Stimulated activated naive CD4-positive, alpha-beta T cell treated with Interleukin-2 at 50 U/mL for 16 hours (primary cell): ENCODE measurements at places on chromosomes 7 and 10.

- DNase-seq: no peak
These were observed 258.4 kb upstream of the SP8 start for GRCh38 chr7:21044913-21045568.

GRCh38 chr7:75640201-75640600 lies 98.5 kb downstream of the HIP1 start:
- no peak for DNase-seq

DNA sequence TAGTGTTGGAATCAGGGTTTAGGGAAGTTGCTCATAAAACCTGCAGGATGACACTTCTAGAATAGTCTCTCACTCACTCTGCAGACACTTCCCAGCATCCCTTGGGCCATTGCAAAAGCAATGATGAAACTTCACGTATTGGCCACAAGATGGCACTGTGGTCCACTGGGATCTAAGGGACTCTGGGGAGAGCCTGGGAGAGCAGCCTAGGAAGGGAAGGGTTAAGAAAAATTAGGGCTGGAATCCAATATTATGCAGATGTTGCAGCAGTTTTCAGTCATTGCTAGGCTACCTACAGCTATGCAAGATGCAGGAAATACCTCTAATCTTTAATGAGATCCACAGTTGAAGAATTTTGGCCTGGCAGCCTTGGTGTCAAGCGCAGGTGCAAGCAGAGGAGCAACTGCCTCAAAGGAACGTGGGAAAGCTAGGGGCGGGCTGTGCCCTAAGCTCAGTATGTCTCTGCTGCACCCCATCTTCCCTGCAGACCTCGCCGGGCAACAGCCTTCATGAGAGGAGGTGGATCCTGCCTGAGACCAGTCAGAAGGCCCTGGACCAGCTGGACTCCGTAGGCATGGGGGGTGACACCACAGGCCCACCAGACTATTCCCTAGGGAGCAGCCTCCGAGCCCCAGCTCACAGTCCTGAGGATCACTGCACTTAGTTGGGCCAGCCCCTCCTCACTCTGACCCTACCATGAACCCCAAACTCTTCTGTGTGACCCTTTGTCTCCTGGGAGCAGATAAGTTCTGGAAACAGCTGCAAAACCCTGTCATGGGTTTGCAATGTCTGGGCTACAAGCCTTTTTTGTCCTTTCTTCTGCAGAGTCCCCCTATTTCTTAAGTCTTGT lies 127.9 kb upstream of the PRSS58 start:
- DNase-seq: no peak

DNA sequence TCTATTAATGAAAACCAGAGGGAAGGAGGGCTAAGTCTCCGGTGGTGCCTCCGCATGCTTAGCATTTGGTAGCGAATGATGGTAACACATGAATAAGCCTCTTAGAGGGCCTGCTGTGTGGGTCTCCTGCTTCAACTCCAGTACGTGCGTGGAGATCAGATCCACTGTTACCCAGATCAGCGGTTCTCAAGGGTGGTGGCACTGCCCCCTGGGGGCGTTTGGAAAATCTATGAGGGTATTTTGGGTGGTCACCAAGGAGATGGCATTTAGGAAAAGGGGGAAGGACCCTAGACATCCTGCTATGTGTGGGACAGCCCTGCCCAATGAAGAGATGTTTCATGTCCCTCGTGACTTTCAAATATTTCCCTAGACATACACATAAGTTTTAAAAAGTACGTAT lies 57.1 kb upstream of the TM9SF3 start:
- DNase-seq: no peak

DNA sequence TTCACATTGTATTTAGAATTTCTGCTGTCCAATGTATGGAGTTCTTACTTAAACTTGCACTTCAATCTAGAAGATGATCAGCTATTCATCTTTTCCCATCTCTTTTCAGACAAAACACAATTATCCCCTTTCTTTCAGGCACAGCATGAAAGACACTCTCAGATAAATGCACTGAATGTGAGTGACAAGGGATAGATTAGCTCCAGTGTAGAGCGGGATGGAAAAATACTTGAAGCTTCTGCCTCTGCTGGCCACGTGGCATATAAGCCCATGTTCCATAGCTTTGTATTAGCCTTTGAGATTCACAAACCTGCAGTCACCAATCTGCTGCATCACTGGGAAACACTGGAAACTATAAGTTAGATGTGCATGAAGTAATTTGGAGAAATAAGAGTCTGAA lies 162.2 kb upstream of the FAM3C start:
- DNase-seq: no peak

GRCh38 chr10:75733135-75733890 lies 301.9 kb downstream of the LRMDA start:
- no peak for DNase-seq
